ENCODE measurements at places on chromosomes 16 and 17.

DNA sequence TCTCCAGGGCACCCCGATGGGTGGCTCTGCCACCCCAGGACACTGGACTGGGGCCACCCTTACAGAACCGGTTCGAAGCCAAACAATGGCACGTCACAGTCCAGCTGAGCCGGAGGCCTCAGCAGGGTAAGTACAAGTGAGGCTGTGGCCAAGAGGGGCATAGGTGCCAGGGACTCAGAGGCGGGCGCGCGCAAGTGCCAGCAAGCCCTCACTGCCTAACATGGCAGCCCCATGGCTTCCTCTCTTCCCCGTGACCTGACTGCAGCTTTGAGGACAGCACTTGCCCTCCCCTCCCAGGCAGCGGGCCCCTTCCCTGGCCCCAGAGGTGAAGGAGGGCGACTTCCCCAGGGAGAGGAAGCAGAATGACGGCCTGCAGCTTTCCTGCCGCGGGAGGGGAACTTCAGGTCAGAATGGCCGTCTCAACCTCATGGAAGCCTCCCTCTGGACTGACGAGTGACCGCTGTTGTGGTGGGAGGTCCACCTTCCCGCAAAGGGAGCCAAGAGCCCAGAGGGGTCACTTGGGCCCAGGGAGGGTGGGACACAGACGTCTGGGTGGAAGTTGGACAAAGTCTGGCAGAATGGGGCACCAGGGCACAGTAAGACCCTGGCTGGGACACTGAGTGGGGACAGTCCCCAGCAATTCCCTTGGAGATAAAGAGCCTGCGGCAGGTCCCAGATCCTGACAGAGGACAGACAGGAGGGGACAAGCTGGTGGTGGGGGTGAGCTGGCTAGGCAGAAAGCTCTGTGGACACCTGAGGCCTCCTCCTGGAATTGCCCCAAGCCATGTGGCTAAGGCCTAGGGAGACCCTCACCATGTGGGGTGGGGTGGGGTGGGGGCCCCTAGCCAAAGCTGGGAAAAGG is 52.1 kb upstream of the TOB1 start:
- DNase-seq = no peak

DNA sequence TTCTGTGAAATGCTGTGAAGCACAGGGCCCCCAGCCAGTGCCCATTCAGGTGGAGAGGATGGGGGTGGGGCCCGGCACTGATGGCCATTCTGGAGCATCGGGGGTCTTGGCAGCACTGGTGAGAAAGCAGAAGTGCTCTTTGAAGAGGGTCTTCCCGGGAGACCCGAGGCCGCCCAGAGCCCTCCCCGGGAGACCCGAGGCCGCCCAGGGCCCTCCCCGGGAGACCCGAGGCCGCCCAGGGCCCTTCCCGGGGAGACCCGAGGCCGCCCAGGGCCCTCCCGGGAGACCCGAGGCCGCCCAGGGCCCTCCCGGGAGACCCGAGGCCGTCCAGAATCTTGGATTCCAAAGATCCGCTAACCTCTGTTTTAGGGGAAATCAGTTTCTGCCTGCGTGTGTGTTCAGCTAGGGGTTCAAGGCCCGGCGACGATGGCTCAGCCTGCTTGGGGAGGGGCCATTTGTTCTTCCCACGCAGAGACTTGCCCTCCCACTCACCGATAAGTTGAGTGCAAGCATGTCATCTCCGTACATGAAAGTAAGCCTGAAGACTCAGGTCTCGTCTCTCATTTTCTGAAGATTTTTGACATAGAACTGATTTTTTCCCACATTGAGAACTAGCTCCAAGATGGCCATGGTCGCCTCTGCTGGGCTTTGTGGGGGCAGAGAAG is 35.2 kb upstream of the CAPN15 start:
- DNase-seq = no peak

GRCh38 chr17:11081342-11081741 is 159.7 kb upstream of the SHISA6 start:
- no peak for DNase-seq

- peak; percentile 22 for DNase-seq
Observed at GRCh38 chr17:7132511-7133094, 18.0 kb upstream of the ASGR2 start.

DNA sequence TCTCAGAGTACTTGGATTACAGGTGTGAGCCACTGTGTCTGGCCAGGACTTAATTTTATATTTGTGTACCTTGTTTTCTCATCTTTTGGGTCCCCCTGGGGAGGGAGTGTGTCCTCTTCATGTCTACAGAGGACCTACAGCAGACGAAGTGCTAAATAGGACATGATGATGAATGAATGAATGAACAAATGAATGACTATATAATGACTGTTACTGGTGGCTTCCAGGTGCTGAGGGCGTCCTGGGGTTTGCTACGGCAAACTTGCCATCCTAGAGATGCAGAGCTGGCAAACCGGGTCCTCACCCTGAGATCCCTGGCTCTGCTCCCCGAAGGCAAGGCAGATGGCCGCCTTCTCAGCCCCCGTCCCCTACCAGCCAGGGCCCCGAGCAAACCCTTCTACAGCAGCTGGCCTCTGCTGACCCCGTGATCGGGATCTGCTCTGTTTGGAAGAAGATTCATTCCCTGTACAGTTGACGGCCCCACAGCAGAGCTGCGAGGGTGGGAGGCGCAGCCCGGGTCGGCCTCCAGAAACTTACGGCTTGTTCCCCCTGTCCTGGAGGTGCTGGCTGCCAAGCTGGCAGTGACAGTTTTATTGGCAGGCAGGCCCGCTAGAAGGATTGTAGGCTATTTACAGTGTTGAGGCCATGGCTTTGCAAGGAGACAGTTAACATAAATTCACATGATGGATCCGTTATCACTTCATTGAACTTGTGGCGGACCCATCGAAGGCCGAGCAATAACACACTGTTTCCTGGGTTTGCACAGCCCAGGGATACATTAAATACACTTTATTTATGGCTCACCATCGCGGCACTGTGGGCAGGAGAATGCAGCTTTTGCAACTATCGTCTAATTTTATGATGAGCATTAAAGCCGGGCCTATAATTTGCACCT is 197.7 kb upstream of the GSE1 start:
- no peak for DNase-seq

GRCh38 chr17:80918731-80919130 is 72.9 kb upstream of the CHMP6 start:
- DNase-seq = no peak

- no peak for DNase-seq
Observed at GRCh38 chr17:55710829-55711496, 11.7 kb downstream of the TMEM100 start.

- DNase-seq = no peak
Observed at GRCh38 chr16:35011-35677, 18.3 kb downstream of the POLR3K start.

DNA sequence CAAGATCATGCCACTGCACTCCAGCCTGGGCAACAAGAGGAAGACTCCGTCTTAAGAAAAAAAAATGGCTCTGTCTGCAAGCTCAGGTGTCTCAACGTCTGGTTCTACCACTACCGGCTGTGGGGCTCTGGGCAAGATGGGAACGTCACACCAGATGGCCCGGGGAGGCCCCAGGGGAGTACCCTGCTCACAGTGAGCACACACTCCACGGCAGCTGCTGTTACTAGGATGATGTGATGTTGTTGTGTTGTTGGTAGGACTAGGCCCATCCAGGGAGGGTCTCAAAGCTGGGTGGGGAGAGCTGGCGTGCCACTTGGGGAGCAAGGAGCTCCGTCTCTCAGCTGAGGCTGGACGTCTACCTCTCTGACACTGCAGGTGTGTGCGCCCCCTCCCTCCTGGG is 9.4 kb upstream of the NPTX1 start:
- DNase-seq = no peak

DNA sequence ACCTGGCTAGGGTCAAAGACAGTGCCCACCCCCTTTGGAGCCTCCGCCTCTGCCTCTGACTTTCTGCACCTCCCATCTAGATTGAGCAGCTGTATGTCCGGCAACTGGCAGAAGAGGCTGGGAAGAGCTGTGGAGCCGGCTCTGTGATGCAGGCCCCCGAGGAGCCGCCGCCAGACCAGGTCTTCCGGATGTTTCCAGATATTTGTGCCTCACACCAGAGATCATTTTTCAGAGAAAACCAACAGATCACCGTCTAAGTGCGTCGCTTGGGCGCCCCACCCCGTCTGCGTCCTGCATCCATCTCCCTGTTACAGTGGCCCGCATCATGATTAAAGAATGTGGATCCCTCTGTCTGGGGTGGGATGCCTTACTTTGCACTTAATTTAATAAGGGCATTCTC is 22.1 kb downstream of the IRF8 start:
- DNase-seq = no peak

- peak; percentile 26 for DNase-seq
Observed at GRCh38 chr17:28925912-28926365, 23.1 kb upstream of the DHRS13 start.

- DNase-seq = no peak
Observed at GRCh38 chr16:83453977-83454376, 353.8 kb upstream of the HSBP1 start.

DNA sequence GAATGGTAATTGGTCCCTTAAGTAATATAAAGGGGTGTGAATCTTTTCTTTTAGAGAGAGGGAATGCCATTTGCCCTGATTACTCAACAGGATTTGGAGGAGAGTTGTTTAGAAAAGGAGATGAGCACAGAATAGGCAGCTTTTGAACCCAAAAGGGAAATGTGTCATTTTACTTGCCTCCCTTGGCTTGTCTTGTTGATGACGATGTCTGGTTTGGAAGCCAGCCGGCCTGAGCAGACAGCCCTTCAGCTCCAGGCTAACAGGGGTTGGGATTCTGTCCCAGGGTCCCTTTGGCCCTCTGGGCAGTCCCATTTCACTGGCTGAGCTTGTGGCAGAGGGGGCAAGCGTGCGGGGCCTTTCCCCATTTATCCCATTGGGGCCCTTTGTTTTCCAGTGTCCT is 22.3 kb upstream of the PRKAR1A start:
- no peak for DNase-seq

GRCh38 chr16:1297018-1297696 is 12.3 kb upstream of the UBE2I start:
- DNase-seq = no peak

- DNase-seq = no peak
Observed at GRCh38 chr17:42472709-42473521, 14.2 kb downstream of the ATP6V0A1 start.

- no peak for DNase-seq
Observed at GRCh38 chr16:27215660-27216059, 12.3 kb downstream of the KDM8 start.

DNA sequence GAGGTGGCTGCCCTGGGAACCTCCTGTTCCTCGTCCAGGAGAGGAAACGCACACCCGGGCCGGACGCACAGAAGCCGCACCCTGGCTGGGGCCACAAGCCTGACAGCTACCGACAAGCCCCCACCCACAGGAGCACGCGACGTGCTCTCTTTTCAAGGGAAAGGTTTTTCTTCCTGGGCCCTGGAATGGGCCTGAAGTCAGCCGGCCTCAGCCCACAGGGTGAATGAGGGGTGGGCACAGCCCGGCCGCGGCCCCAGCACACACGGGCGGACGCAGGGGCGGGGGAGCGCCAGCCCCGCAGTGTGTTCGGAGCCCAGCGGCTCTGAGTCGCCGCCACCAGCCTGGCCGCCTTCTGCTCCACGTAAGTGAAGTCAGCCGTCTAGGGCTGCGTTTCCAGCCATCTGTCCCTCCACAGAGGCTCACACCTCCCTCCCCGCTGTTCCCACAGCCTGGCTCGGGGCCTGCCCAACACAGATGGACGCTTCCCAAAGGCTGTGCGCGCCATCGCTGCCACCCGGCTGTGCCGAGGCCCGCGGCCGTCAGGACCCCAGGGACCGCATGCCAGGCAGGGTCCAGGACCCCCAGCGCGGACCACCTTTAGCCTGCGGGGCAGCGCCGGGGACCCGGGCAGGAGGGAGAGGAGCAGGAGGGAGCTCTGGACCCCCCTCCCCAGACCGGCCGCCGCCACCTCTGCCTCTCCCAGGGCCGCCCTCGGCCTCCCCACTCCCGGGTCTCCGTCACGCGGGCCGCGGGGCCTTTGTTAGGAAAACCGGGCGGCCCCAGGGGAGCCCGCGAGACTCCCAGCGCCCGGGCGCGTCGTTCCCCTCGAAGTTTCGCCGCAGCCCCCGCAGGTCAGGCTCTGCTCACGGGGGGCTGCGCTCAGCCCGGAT is 36.8 kb downstream of the CBFA2T3 start:
- DNase-seq = no peak

DNA sequence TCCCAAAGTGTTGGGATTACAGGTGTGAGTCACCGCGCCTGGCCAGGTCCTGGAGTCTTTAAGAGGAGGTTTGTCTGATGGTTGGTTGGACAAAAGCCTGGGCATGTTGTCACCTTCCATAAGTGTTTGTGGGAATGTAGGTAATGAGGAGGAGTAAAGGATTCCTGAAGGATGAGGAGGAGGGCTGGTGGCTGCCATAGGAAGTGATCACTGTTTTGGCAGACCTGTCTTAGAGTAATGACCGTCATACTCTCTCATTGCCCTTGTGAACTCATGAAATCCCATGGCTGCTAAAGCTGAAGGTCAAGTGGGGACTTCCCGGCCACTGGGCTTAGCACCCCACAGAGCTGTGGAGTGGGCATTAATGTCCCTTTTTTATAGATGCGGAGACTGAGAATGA is 40.5 kb downstream of the TENT4B start:
- no peak for DNase-seq

DNA sequence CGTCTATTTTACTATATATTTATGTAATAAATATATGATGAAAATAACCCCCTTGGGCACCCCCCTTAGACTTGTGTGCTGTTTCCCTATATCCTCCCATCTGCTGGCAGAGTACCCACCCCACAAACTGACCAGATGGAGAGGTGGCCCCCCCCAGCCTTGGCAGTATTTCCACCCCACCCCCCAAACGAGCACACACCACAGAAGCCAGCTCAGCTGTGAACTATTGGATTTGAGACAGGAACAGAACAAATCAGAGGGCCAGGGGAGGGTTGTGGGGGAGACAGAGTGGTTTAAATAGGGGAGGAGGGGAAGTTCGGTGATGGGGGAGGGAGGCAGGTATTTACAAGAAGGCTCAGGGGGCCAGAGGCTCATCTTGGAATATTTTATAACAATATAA is 7.8 kb downstream of the NR1D1 start:
- DNase-seq = no peak

GRCh38 chr17:61839300-61839786 is 24.0 kb downstream of the BRIP1 start:
- DNase-seq = no peak

- no peak for DNase-seq
Observed at GRCh38 chr17:45306623-45307022, 10.2 kb downstream of the MAP3K14 start.

DNA sequence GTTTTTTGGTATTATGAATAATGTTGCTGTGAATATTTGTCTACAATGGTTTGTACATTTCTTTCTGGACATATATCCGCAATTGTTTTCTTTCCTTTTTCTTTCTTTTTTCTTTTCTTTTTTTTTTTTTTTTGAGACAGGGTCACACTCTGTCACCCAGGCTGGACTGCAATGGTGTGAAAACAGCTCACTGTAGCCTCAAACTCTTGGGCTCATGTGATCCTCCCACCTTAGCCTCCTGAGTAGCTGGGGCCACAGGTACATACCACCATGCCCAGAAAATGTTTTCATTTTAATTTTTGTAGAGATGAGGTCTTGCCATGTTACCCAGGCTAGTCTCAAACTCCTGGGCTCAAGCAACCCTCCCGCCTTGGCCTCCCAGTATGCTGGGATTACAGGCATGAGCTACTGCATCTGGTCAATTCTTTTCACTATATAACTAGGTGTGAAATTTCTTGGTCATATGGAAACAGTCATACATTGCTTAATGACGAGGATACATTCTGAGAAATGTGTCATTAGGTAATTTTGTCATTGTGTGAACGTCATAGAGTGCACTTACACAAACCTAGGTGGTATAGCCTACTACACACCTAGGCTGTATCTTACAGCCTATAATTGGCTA is 15.2 kb downstream of the IL21R start:
- no peak for DNase-seq

- DNase-seq = no peak
Observed at GRCh38 chr16:50747207-50747956, 5.5 kb downstream of the CYLD start.

- no peak for DNase-seq
Observed at GRCh38 chr17:45009676-45010467, 41.6 kb downstream of the DCAKD start.
